ENCODE measurements at places on chromosomes 7 and 10.

DNA sequence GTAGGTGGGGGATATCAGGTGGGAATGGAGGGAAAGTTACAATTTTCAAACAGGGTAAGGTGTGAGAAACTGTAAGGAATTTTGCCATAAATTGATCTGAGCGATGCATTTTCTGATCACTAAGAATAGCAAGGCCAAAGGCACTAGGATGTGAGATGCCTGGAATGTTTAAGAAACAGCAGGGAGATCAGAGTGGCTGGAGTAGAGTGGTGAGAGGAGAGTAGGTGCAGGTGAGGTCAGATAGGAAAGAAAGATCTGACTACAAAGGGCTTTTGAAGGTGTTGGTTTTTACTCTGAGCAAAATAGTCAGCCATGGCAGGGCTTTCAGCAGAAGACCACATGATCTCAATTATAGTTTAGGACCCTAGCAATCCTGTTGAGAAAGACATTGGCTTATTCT lies 55.0 kb downstream of the HDAC9 start:
- DNase-seq, result no peak

GRCh38 chr7:101470668-101471487 lies 108.2 kb downstream of the COL26A1 start:
- no peak for DNase-seq

DNA sequence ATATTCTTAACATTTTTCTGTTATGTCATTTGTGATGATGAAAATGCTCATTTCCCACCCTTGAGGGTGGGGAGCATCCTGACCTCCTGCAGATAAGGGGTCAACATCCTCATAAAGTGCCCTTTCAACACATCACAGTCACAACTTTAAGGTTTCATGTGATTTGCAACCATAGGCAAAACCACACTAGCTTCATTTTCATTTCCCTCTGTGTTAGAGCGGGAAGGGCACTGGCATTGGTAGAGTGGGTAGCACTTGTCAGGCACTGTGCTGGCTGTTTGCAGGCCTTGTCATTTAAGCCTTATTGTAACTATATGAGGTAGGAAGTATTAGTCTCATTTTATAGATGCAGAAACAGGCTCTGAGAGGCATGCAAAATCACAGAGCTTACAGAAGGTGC lies 39.8 kb downstream of the PSMC2 start:
- no peak for DNase-seq

GRCh38 chr10:110356628-110357245 lies 52.0 kb upstream of the SMNDC1 start:
- DNase-seq, result peak; percentile 66

GRCh38 chr7:24307326-24307725 lies 23.3 kb downstream of the NPY start:
- no peak for DNase-seq

GRCh38 chr10:69576334-69577011 lies 3.3 kb upstream of the NEUROG3 start:
- no peak for DNase-seq

DNA sequence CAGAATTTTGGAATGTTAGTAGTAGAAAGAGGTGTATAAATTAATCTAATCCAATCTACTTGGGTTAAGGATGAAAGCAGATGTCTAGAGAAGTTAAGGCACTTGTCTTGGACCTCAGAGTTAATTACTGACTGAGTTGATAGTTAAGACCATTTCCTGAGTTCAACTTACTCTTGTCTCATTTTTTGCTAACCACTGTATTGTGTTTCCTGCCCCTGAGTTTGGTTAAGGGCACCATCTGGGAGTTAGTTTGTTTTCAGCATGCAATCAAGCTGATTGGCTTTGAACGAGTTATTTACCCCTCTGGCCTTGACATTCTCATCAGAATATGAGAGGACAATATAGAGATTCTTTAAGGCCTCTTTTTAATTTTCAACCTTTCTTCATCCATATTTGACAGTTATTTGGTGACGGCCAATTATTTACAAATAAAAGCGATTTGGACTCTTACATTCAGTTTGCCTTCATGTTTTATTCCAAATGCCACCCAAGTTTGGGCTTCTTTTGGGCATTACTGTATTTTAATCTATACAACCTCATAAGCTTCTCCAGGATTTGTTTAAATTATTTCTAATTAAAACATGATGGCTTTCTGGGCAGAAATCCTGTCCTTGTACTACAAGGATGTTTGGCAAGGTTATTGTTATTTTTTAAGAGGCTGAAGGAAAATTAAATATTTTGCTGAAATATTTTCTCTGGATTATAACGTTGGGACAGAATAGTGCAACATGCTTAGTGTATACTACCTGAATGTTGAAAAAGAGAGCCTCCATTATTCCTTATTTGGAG lies 225.0 kb downstream of the CACNB2 start:
- no peak for DNase-seq

DNA sequence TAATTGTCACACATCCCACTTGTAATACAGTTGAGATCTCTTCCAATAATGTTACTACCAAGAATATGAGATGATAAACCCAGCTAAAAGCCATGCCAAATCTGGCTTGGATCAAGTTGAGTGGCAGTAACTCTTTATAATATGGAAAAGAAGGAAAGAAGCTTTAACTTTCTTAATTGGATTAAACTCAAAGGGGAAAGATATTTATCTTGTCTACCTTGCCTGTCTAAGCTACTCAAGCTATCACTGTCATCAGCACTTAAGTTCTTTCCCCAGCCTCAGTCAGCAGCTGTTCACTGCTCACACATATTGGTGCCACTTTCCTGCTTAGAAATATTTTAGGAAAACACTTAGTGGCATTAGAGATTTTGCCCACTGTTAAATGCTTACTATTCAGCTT lies 350.7 kb downstream of the IPMK start:
- no peak for DNase-seq

DNA sequence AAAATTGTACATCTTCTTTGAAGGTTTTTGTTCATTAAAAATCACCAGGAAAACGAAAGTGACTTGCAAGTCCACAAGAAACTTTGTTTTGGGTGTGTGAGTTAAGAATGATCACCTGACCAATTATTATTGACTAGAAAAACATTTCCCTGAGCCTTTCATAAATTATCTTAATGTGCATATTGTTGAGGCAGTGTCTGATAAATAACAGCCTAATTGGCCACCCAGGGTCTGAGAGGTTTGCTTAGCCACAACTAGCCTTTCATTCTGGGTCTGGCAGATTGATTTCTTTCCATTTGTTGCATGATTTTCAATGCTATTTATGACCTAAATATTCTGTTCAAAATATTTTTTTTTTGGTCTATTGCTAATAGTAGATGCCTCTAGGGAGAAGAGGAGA lies 152.8 kb downstream of the AUTS2 start:
- no peak for DNase-seq

DNA sequence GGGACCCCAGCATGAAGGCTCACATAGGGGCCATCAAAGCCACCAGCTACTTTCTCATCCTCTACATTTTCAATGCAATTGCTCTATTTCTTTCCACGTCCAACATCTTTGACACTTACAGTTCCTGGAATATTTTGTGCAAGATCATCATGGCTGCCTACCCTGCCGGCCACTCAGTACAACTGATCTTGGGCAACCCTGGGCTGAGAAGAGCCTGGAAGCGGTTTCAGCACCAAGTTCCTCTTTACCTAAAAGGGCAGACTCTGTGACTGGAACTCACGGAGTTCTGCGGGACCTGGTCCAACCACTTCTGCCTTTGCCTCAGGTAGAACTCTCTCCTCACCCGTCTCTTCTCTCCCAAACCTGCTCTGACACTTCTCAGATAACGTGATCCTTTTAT lies 945 bp downstream of the TAS2R40 start:
- no peak for DNase-seq

GRCh38 chr10:114412907-114413797 lies 8.8 kb upstream of the AFAP1L2 start:
- no peak for DNase-seq

- DNase-seq, result no peak
Measured at GRCh38 chr10:109403551-109403950, 519.8 kb downstream of the XPNPEP1 start.

- DNase-seq, result no peak
Measured at GRCh38 chr10:110404413-110404812, 93.3 kb upstream of the DUSP5 start.

GRCh38 chr10:79052291-79053080 lies 16.3 kb upstream of the ZMIZ1 start:
- DNase-seq, result no peak

DNA sequence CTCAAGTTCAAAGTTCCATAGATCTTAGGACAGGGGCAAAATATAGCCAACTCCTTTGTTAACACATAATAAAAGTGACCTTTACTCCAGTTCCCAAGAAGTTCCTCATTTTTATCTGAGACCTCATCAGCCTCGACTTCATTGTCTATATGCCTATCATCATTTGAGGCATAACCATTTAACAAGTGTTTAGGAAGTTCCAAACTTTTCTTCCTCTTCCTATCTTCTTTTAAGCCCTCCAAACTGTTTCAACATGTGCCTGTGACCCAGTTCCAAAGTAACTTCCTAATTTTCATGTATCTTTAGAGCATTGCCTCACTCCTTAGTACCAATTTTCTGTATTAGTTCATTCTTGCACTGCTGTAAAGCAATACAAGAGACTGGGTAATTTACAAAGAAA lies 569.1 kb downstream of the ANKRD7 start:
- DNase-seq, result no peak

- DNase-seq, result no peak
Measured at GRCh38 chr7:141280100-141280499, 206.2 kb downstream of the TMEM178B start.

- DNase-seq, result no peak
Measured at GRCh38 chr7:103686064-103686463, 240.1 kb upstream of the SLC26A5 start.

DNA sequence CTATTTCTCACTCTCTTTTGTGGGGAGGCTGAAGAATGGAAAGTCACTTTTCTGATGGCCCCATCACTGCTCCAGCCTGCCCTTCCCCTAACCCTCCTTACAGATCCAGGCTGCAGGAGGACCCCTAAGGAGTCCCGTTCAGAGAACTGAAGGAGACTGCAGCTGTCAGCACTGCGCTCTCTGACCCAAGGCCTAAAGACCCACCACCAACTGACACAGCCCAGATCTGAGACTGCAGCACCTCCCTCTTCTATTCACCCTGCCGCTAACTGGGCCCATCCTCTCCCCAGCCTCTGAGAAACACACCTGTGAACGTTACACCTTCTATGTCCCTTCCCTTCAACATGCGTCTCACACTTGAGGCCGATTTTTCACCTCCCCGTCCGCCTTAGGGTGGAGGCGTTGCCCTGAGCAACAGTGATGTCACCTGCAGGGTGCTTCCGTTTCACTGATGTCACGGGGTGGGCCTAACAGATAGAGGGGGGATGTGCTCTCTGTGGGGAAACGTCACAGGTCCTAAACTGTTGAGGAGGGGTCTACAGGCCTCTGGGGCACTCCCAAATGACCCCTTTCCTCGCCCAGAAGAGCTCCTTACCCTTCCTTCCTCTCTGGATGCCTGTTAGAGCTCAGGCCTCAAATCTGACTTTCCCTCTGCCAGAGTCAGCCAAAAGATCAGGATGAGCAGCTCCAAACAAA lies 5.1 kb downstream of the ITPRIP start:
- no peak for DNase-seq

- no peak for DNase-seq
Measured at GRCh38 chr10:62690703-62691102, 113.8 kb upstream of the ADO start.

DNA sequence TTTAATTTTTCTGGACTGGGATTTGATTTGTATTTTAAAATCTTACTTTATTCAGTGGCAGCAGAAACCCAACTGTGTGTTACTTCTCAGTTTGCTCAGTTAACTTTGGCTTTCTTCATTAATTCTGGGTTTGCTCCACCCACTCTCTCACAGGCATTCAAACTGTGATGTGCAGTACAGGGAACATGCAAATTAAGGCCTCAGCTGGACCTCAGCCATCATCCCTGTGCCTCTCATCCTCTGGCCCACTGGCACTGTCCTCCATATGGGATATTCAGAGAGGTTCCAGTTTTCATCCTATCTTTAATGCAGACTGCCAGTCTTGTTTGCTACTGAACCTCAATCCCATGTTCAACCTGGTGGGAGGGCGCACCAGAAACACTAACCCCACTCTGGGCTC lies 743.4 kb upstream of the IGFBP3 start:
- no peak for DNase-seq

GRCh38 chr7:130063036-130063435 lies 7.3 kb upstream of the KLHDC10 start:
- DNase-seq, result peak; percentile 80

DNA sequence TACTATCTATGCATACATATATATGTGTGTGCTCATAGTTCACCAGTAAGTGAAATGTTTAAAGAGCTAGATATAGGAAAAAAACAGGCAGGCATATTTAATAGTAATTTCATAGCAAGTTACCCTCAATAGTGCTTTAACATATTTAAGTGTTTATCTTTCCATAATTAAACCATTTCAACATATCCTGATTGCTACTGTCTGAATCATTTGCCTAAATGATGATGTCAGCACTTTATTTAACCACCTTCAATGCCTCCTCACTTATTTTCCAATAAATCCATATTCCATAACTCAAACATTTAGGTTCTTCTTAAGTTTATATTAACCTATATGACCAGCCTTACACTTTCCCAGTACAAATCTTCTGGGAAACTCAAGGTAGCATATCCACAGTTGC lies 601.1 kb downstream of the ARL4A start:
- no peak for DNase-seq

GRCh38 chr10:78996792-78997129 lies 72.0 kb upstream of the ZMIZ1 start:
- no peak for DNase-seq

GRCh38 chr7:17299483-17299991 lies 1.1 kb downstream of the AHR start:
- DNase-seq, result no peak

DNA sequence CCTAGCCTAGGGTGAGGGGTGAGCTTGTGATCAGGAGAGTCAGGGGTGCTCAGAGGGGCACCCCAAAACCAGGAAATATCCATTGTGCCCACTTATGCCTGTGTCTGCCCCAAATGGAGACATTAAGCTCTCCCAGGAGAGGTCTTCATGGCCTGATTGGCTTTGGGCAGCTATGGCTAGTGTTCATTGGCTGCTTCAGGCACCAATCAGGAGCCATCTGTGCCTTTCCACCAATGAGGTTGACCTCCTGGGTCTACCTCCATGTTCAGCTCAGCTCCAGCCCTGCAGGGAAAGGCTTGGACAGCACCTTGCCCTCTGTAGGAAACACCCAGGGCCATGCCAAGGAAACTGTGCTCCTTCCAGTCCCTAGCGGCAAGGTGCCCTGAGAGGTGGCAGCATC lies 23.9 kb upstream of the HSPB1 start:
- no peak for DNase-seq

DNA sequence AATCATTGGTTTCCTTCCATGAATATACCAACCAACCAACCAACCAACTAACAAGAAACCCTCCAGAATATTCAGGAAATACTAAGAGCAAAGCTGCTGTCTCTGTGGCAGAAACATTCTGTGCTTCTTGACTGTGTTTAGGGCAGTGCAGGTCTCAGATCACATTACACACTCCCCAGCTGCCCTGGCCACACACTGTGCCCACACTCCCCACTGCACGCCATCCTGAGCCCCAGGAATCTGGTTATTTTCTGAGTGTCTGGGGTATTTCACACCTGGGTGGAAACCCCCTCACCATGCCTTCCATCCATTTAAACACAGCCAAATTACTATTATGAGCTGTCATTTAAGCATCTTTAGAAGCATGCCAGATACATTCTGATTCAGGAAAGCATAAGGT lies 183.7 kb upstream of the ANK3 start:
- DNase-seq, result peak; percentile 46

All from stimulated activated CD4-positive, alpha-beta T cell treated with anti-CD3 and anti-CD28 coated beads, Interleukin-2, amount 100 ng/mL, for 48 hours (primary cell).